ELF-1 (cell line): ENCODE measurements at places on chromosomes 1 and 21.

- no peak for DNase-seq
These were observed 5.7 kb downstream of the ALG14 start for GRCh38 chr1:95067062-95067461.

DNA sequence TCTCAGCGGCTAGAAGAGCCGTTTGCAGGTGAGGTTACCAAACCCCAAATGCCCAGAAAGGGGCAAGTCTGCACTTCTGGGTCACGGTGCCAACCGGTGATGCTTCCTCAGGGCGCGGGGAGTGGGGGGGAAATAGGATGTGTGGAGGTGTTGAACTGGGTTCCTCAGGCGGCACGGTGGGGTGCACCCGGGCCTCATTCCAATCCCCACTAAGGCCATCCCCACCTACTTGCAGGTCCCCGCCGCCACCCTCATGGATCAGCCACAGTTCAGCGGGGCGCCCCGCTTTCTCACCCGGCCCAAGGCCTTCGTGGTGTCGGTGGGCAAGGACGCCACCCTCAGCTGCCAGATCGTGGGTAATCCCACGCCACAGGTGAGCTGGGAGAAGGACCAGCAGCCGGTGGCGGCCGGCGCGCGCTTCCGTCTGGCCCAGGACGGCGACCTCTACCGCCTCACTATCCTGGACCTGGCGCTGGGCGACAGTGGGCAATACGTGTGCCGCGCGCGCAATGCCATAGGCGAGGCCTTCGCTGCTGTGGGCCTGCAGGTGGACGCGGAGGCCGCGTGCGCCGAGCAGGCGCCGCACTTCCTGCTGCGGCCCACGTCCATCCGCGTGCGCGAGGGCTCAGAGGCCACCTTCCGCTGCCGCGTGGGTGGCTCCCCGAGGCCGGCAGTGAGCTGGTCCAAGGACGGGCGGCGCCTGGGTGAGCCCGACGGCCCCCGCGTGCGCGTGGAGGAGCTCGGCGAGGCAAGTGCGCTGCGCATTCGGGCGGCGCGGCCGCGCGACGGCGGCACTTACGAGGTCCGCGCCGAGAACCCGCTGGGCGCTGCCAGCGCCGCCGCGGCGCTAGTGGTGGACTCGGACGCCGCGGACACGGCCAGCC lies 3.9 kb downstream of the OBSCN start:
- no peak for DNase-seq

GRCh38 chr1:106061586-106062495 lies 994.6 kb upstream of the PRMT6 start:
- DNase-seq, result no peak

- DNase-seq, result no peak
These were observed 7.8 kb upstream of the P3R3URF start for GRCh38 chr1:46183926-46184557.

- no peak for DNase-seq
These were observed 126.0 kb downstream of the PRDM2 start for GRCh38 chr1:13826009-13826408.

GRCh38 chr21:25456672-25457071 lies 150.6 kb downstream of the MRPL39 start:
- no peak for DNase-seq

- DNase-seq, result no peak
These were observed 127.2 kb upstream of the ATP1B1 start for GRCh38 chr1:168979276-168979675.

DNA sequence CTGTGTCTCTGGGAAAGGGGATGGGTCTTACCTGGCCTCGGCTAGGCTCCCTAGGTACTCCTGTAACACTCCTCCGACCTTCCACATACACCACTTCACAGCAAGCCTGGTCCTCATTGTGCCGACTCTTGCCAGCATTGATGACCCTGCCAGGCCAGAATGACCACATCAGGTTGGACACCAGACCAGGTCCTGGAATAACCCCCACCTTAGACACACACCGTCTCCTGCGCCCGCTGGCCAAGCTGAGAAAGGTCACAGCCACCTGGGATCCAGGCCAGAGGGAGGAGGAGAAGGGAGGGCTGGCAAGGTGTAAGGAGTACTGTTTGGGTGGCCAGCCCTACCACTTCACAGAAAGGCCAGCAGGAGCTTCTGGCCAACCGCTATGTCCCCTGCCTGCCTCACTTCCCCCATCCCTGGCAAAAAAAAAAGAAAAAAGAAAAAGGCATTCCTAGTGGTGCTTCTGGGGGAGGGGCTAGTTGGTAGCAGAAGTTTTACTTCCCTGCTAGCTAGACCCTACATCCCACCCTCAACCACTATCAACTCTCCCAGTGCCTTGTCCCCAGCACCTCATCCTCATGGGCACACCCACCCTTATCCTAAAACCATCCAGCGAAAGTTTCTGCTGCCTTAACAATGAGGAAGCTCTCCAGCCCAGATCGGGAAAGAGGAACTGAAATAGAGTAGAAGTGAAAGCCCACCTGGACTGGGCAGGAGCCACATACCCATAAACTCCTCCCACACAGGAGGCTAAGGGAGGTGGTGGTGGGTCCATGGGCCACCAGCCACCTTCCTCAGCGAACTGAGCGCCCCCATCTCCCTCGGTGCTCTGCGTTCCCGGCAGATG lies 1.4 kb downstream of the PPM1J start:
- DNase-seq, result peak; percentile 66

DNA sequence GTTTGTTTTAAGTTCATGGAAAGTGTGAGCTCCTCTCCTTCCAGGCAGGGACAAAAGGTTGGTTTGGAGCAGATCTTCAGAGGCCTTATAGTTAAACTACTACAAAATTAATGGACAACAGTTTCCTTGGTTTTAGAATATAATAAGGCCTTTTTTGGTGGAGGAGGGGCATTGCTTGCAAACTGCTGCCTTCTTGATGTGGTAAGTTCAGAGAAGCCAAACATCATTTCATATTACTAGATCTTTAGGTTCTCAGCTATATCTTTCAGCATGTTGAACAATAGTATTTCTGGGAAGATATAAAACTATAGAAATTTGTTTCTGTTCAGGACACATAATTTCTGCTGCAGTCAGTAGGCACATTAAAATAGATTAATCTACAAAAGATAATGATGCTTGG lies 97.8 kb upstream of the B3GALT2 start:
- DNase-seq, result no peak

DNA sequence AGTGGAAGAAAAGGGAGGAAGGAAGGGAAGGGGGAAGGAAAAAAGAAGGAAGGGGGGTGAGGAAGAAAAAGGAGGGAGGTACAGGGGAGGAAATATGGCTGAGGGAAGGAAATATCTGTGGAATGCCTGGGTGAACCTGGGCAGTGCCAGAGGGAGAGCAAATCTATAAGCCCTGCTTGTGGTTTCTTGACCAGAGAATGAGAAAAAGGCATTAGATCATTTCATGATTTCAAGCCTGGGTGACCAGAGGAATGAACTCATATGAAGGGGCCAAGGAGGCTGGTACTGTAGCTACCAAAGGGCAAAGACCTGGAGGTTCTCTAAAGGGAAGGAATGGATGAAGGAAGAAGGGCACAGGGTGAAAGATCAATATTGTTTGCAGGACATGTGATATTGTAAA lies 31.4 kb downstream of the GNG12 start:
- no peak for DNase-seq

DNA sequence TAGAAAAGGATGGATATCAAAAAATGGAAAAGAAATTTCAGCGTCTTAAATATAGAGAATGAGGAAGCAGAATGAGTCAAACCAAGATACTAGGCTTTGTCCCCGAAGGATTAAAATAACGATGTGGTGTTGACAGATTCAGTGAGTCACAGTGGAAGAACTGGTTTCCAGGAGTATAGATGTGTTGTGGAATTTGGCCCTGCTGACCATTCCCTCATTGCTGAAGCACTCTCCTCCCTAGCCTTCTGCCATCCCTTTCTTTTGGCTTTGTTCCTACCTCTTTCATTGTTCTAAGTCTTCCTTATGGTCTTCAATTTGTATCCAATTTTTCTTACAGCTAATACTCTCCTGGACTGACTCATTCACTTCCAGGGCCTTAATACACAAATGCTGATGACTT lies 23.1 kb upstream of the USP25 start:
- DNase-seq, result peak; percentile 62

- no peak for DNase-seq
These were observed 3.4 kb downstream of the TAL1 start for GRCh38 chr1:47228644-47229030.

DNA sequence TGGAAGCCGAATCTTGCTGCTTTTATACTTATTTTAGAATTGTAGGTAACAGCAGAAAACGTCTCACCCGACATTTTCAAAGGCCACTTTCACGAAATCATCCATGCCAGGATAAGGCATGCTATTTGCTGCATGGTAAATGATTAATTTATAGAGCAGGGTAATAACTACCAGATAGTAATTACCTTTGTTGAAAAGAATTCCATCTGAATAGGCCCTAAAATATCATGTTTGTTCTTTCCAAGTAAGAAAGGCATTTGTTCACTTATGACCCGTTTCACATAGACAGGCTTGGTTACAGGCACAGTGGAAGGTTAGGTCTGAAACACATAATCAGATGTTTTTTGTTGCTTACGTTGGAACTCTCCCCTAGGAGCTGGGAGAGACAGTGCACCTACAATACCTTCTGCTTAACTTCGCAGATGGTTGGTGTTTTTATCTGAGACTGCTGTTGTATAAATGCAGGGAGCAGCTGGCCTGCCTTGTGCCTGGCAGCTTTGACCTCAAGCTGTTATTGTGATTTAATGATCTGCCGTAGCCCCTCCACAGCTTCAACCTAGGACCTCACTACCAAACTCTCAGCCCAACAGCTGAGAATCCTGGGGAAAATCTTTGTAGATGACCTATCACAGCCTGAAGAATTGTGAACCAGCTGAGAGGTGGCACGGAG lies 1.6 kb downstream of the SLC44A3 start:
- no peak for DNase-seq

GRCh38 chr1:243507001-243507671 lies 251.3 kb downstream of the SDCCAG8 start:
- no peak for DNase-seq

DNA sequence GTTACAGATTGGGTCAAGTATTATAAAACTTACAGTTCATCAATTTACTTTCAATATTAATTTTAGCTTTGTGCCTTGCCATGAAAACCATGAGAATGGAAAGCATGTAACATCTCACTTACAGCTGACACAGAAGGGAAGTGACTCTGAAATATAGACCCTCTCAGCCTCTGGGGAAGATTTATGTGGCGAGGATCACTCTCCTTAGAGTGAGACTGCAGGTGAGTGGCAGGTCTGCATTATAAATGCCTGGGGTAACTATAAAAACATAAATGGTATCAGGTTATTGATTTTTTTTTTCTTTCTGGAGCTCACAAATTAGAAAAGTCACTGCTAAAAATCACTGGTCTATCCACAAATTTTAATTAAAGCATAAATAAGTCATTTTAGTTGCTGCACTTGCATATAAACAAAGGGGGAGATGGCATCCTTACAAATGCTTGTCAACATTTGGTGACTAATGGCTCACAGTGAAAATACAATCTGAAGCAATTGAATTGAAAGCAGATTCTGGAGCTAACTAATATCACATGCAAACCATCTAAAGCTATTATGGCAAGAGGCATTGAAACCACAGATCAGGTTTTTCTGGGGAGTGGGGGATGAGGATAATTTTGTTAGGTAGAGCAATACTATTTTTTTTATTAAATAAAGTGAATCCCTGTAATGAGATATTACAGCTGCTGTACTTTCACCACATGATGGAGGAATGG lies 200.9 kb downstream of the TM2D1 start:
- no peak for DNase-seq
